ENCODE measurements at places on chromosomes 12 and 14.

GRCh38 chr14:92633724-92634123 is 114.7 kb downstream of the LGMN start:
- DNase-seq: no peak

GRCh38 chr12:80056845-80057244 is 42.5 kb upstream of the OTOGL start:
- no peak for DNase-seq

GRCh38 chr12:16608946-16609539 is 3.1 kb upstream of the LMO3 start:
- DNase-seq: no peak

- no peak for DNase-seq
Measured at GRCh38 chr12:11460343-11461023, 65.1 kb upstream of the PRB2 start.

DNA sequence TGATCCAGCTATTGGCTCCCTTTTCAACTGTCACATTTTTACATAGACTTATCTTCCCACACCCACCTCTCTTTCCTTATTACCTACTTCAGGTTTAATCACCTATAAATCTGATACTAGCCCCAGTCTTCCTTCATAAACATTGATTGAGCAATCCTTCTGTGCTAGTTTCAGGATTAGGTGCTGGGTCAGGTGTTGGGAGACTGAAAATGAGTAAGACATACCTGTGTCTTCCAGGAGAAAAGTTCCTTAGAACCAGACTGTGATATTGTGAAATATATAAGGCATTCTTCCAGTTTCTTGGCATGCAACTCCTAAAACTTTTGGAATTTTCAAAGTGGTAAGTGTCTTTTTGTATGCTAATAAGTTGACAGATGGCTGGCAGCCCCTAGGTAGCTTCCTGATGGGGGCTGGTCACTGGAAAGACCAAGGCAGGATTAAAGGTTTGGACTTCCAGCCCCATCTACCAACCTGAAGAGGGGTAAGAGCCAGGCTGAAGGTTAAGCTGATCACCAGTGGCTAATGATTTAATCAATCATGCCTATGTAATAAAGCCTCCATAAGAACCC is 4.6 kb downstream of the ANO6 start:
- no peak for DNase-seq

- no peak for DNase-seq
Measured at GRCh38 chr14:56150645-56151345, 32.6 kb downstream of the PELI2 start.

DNA sequence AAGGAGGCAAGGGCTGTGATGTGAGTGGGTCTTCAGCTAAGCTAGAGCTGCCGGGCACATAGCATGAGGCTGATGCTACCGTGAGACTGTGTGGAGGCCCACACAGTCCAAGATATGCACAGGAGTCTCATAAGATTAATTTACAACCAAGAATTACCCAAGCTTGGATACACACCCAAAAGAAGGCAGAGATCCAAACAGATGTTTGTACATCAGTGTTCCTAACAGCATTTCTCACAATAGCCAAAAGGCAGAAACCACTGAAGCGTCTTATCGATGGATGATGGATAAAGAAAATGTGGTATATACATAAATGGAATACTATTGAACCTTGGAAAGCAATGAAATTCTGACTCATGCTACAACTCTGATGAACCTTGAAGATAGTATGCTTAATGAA is 40.8 kb upstream of the RIC8B start:
- no peak for DNase-seq

GRCh38 chr14:59276235-59276634 is 87.8 kb downstream of the DAAM1 start:
- DNase-seq: no peak

DNA sequence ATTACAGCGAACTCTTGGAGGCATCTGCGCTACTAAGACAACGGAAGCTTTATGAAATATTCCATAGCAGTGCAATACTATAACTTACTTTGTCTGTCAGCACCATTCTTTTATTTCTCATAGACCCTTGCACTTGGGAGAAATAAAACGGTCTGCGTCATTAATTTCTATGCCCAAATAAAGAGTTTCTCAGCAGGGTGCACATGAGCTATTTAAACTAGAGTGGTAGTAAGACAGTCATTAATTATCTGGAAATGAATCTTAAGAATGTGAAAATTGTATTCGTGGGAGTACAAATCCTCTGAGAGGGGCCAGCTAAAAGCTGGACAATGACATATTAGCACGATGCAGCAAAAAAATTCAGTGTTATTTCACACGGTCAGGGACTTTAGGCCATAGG is 903.4 kb upstream of the FOXG1 start:
- DNase-seq: no peak

DNA sequence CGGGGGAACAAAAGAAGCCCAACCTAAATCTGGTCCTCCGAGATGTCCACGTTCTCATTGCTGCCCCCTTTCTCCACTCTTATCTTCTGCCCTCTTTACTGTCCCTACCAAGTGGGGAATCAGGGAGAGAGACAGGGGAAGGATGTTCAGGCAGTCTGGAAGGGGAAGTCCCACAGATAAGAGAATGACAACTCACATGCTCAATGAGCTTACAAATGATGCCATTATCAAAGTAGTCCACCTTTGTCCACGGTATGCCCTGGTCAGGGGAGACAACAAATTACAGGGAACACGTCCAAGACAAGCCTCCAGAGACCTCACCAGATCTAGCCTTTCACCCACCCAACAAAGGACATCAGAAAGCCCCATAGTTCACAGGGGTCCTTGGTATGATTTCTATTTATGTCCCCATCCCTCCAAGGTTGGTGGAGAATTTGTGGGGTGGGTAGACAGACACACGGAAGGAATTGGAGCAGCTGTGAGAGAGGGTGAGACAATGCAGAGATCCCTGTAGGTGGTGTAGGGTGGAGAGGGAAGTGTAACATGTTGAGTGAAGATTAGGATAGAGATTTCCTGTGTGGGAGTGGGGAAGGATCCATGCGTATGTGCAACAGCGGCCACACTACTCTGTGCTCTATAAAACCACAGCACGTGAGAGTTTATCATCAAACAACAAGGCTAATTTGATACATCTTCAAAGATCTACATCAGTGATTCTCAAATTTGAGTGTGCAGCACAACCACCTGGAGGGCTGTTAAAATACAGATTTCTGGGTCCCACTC is 10.7 kb downstream of the MYO1A start:
- no peak for DNase-seq

DNA sequence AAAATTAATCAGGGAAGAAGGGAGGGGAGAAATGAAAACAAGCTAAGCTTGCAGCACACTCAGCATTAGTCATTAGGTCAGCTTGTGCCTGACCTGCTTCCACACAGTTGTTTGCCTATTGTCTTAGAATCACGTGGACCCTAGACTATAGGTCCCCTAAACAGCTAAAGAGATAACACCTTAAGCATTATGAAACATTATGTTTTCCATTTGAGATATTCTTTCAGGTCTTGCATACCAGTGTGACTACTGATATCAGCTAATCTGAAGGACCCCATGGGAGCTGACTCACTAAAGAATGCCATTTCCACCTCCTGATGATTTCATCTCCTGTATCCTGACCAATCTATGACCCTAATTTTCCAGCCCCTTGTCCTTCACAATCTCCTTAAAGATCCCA is 154.1 kb upstream of the FUT8 start:
- no peak for DNase-seq

GRCh38 chr12:4607056-4607455 is 41.8 kb downstream of the AKAP3 start:
- no peak for DNase-seq

GRCh38 chr12:39807043-39807442 is 187.4 kb upstream of the ABCD2 start:
- DNase-seq: no peak

DNA sequence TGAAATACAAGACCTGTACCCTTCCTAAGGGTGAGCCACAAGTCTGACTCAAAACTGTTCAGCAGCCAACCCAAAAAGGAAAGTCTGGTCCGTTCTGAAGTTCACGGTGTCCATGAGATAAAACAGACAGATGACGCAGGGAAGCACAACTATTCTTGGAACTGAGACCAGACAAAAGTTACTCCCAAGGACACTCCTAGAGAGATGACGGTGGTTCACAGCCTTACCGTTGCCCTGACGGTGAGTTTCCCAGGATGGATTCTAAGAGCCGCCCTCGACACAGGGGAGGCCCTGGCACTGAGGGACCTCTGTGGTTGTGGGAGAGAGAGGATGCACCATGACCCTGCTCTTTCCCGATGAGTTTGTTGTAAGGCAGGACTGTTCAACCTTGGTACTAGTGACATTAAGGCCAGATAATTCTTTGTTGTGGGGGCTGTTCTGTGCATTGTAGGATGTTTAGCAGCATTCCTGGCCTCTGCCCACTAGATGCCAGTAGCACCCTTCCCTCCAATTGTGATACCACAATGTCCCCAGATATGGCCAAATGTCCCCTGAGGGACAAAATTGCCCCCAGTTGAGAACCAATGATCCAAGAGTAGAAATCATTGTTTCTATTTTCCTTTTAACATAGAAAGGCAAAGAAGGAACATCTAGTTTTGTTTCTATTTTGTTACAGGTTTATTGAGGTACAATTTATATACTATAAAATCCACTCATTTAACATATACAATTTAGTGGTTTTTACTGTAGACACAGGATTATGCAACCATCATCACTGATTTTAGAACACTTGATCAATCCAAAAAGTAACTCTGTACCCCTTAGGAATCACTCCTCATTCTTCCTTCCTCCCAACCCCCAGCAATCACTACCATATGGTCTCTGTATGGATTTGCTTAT is 23.0 kb downstream of the OR10P1 start:
- no peak for DNase-seq

All from CD4-positive, alpha-beta T cell treated with Interleukin-15 for 4 hours (primary cell).